ENCODE measurements at places on chromosomes 3 and 15.

DNA sequence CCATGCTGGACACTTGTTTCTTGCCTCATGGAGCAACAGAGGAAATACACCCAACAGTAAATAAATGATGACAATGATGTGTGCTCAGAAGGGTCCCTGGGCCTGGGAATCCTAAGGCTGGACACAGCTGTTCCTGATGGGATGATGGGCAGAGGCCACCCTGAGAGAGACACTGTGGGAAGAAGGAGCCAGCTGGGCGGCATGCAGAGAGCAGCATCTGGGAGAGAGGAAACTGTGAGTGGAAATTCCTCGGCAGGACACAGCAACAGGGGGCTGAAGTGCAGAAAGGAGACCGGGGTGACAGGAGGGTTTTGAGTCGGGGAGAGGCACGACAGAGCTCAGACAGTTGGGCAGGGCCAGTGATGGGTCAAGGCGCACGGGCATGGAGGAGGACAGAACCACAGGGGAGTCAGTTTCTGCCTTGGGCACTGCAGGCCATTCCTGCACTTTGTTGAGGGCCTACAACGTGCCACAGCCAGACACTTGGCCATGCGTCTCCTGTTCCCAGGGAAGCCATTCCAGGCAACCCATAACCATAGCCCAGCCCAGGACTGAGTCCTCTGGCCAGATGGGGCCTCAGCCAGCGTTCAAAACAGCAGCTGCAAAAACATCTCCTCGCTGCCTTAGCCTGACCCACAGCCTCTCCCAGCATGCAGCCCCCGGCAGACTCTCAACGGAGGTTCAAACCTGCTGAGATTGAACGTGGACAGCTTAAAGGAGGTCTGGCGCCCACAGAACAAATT lies 36.7 kb upstream of the SLC6A1 start:
- no peak for DNase-seq

DNA sequence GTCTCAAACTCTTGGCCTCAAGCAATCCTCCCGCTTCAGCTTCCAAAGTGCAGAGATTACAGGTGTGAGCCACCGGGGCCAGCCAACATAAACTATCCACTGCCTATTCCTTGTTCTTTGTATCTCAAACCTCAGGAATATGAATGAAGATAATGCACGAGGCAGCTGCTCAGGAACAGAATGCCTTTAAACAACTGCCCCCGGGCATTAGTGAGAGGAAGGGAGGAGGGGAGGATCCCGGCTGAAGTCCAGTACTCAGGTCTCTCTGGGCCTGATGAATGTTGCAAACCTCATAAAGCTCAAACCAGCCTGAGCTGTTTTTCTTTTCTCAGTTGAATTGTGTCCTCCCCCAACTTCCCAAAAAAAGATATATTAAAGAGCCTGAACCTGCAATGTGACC lies 26.9 kb upstream of the MTMR14 start:
- no peak for DNase-seq

- no peak for DNase-seq
Measured at GRCh38 chr3:193620057-193620456, 27.0 kb downstream of the OPA1 start.

DNA sequence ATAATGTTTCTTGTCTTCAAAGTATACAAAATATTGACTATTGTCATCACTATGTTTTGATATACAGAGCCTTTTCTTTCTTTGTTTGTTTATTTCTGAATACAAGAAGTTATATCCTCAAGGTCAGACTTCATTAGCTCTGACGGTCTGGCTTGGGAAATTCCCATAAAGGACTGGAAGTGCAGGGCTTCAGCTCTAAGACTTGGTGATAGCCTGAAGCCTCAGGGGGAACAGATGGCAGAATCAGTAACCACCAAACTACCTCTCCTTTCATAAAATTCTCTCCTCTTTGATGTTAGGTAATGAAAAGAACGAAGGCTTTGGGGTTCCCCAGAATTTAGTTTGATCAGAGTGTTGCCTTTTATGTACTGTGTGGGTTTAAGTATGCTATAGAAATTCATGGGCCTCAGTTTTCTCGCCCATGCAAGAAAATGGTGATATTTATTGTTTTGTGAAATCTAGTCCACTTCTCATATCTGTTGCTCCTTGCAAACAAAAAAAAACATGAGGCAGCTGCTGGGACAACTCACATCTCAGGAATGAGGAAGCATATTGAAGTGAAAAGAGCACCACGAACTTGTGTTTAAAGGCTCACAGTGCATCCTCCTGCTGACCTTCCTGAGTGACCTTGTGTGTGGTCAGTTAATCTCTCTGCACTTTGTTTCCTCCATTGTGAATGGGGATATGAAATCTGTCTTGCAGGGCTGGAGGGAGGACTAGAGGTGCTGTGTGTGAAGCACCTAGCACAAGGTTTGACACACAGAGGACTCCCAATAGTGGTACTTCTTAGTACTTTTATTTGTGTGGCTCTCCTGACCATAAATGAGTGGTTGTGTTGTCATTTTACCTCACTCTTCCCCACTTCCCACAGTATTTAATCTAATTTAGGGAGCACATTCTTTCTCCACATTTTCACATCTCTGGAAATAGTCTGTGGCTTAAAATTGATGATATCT lies 569.8 kb upstream of the IL12A start:
- DNase-seq: no peak

DNA sequence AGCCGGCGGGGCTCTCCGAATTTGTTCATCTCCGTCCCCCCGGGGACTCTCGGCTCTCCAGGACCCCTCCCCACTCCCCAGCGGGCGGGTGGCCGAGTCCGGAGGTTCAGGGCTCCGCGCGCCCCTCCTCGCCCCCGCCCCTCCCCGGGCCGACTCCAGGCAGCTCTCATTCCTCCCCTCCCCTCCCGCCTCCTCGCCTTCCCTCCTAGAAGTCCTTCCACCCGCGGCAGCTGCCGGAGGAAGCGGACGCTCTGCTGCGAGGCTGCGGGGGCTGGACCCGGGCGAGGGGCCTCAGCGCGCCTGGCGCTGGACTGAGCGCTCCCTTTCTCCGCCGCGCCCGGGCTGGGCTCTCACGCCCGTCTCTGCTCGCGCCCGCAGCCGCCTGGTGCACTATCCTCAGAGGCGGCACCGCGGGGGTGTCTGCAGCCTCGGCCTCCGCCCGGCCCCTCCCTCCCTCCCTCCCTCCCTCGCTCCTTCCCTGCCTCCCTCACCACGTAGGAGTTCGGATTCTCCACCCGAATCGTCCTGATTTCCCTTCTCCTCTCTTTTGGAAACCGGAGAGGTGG lies at the start of gene ROBO2:
Gene ROBO2, plus strand, starts transcription at position 494 of the 566 bp plus-strand sequence. CDS start 687 bp downstream, outside the sequence.
- DNase-seq: no peak

DNA sequence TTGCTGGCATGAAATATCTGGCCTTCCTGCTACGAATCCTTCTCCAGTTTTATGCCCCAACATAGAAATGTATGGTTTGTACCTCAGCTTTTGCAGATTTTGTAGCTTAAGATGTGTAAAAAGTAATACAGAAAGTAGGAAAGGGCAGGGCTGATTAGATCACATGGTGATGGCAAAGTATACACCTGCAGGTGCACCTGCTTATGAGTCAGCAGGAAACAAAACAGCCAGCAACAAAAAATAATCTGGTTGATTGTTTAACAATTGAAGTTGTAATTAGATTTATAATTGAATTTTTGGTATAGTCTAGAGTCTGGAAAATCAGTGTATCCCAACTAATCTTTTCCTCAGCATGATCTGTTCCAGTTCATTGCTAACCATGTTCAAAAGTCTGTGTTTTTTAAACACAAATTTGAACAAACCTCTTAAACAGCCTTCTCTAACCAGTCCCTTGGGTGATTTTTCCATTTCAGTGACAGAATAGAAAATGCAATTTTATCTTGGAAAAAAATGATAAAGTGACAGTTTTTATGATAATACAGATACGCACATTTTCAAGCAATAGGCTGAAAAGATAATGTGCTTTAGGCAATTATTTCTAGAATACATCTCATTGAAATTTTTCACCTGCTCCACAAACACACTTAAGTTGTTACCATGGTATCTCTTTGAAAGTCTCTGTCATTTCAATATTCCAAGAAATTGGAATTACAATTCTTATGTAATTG lies 477.4 kb downstream of the NAALADL2 start:
- DNase-seq: no peak

DNA sequence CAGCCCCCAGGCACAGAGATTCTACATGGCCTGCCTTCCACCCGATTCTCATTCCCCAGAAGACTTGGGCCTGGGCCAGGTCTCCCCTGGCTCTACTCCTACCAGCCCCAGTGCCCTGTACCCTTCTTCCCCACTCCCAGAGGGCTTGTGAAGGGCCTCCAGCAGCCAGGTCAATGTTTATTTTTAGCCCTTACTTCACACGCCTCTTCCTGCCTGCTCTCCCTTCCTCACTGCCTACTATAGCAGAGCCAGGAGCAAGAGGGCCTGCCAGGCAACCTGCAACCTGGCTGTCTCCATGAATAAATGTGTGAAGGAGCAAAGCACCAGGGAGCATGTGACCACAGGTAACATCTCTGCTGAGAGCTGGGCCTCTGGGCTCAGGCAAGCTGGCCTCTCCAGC lies 26.4 kb upstream of the APEH start:
- no peak for DNase-seq

- DNase-seq: no peak
Measured at GRCh38 chr3:156661155-156661554, 13.2 kb upstream of the TIPARP start.

DNA sequence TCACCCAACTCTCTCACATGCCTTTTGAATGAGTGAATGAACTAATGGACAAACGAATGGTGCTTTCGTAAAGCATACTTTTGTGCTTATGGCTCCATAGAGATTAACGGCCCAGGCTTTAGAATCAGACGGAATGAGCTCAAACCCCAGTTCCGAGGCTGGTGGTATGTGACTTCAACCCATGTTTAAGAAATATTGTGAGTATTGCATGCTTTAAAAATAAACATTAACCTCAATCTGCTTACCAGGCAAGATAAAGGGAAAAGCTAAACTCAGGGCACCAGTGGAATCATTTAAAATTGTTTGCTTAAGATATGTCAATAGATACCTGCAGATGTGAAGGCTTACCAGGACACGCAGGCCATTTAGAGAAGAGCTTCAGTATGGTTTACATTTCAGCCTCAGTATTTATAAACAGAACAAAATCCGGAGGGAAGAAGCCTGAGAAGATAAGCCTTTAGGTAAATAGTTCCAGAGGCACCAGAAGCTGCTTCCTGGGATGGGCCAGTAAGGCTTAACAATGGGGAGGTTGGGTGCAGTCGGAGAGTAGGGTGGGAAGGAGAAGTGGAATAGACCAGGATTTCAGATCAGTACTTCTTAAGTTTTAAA lies 186.4 kb downstream of the ADAMTS9 start:
- no peak for DNase-seq

- DNase-seq: no peak
Measured at GRCh38 chr3:151430821-151431484, 29.9 kb downstream of the IGSF10 start.

DNA sequence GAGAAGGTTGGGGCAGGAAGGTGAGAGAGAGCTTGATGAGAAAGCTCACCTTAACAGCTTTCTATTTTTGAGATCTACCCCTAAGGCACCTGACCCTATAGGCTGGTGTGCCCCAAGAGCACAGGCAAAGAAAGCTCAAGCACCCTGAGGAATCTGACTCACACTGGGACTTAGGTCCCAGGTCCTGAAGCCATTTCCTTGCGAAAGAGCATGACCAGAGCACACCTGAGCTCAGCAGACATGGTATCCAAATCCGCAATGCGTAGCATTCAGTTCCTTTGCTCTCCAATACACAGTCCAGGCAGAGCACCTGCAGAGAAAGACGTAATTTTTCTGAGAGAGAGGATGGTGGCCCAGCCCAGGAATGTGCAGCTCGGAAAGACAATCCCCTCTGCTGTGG lies 112.1 kb upstream of the LPP start:
- no peak for DNase-seq
